Activated T-cell treated with anti-CD3 and anti-CD28 coated beads, Interleukin-2, amount 50 U/mL, for 72 hours (primary cell): ENCODE measurements at places on chromosomes 5 and 9. TPM values are rescaled to one million over a fixed set of nuclear protein-coding genes. Genes with fewer than 3 reads are reported as not detected.
A peak's percentile ranks its signal among the peaks of the same experiment; 100 is the strongest.

The IL9 gene
- 22.7 TPM for total RNA-seq

The PHF24 gene
- 1.00 TPM for total RNA-seq

The RNF180 gene
- total RNA-seq, result not detected

The GFI1B gene
- not detected for total RNA-seq

The DRD1 gene
- not detected for total RNA-seq

The IFNK gene
- not detected for total RNA-seq

The HAPLN1 gene
- total RNA-seq, result not detected

The HSPB3 gene
- total RNA-seq, result not detected

The ZNF354C gene
- 12.5 TPM for total RNA-seq

The IFNA13 gene
- not detected for total RNA-seq

DNA sequence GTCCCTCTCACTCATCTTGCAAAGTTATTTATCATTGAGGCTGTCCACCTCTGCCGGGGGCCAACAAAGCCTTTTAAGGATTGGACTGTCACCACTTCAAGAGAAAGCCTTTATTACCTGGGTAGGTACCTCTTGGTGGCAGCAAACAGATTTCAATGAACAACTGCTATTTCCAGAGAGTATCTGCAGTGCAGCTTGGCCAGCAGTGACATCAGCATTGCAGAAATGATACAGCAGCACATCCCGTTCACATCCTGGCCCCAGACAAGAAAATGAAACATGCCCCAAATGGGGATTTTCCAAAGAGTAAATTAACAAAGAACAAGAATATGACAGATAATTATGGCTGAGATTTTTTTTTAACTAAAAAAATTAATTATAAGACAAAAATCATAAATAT is 2.3 kb upstream of the SPATA6L start:
- H3K27ac ChIP-seq, result no peak overlapping the region
- no peaks in the 10 kb centered on the region for H3K27me3 ChIP-seq
- no peaks in the 10 kb centered on the region for H3K36me3 ChIP-seq
- no peak for DNase-seq
- no peak overlapping the region for H3K4me3 ChIP-seq
- H3K4me1 ChIP-seq, result peaks cover 68% of the 10 kb centered on the region

DNA sequence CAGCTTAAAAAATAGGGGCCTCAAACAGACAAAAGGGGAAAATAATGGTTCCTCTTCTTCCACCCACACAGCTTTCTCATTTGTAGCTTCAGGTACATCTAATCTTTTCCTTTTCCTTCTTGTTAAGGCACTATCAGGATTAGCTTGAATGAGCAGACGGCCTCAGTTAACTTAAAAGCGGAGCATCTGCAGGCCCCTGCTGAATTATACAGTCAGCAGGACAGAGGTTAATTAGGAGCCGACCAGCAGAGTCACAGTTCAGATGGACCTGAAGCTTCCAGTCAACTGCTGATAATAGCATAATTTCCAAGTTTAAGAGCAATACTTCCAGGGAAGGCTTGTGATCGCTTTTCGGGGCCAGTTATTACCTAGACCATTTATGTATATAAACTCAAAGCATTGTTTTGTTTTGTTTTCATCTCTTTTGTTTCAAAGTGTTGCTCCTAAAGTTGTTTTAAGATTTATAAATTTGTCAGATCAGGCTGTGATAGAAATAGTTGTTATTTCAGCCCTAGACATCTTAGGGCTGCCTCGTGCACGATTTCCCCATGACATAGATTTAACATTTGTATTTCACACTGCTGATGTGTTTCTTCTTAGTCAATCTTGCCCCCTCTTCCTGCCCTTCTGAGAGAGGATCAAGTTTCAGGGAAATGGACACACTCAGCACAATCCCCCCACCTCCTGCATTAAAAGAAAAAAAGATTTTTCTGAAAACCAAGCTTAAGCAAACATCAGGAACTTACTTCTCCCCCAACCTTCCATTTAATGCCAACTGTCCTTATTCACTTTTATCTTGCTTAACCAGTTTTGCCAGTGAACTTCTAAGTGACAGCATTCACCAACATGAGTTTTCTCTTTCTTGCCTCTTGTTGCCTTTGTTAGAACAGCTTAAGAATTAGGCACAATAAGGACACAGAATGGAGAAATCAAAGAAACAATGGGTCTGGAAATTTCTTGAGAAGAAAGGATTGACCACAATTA is 449.8 kb downstream of the ARHGEF28 start:
- H3K27ac ChIP-seq, result no peak overlapping the region
- H3K4me1 ChIP-seq, result no peaks in the 10 kb centered on the region
- no peaks in the 10 kb centered on the region for H3K36me3 ChIP-seq
- peaks cover 12% of the 10 kb centered on the region for H3K27me3 ChIP-seq

- H3K27ac ChIP-seq, result no peak overlapping the region
- no peaks in the 10 kb centered on the region for H3K36me3 ChIP-seq
- no peak for DNase-seq
- H3K4me3 ChIP-seq, result no peak overlapping the region
These were observed 14.7 kb upstream of the NDUFS4 start for GRCh38 chr5:53545744-53546143.

- H3K27me3 ChIP-seq, result peaks cover 9% of the 10 kb centered on the region
- H3K36me3 ChIP-seq, result peaks cover under 1% of the 10 kb centered on the region
- H3K27ac ChIP-seq, result no peak overlapping the region
- no peak for DNase-seq
- H3K4me1 ChIP-seq, result peaks cover 5% of the 10 kb centered on the region
These were observed 67.4 kb upstream of the HRH2 start for GRCh38 chr5:175590471-175590881.

GRCh38 chr9:97307500-97308163 is at the start of gene CCDC180:
Gene CCDC180, plus strand, starts transcription at chr9:97307659. Its CDS starts 405 bp downstream, at chr9:97308064.
- H3K27ac ChIP-seq, result no peak within 1 kb of the TSS
- no peak for DNase-seq
- H3K27me3 ChIP-seq, result peaks cover 7% of the 10 kb centered on the region
- no peaks in the 10 kb centered on the region for H3K36me3 ChIP-seq
- H3K4me1 ChIP-seq, result no peaks in the 10 kb centered on the region
- no peak within 1 kb of the TSS for H3K4me3 ChIP-seq

GRCh38 chr5:15550502-15551112 is 50.6 kb downstream of the FBXL7 start:
- no peaks in the 10 kb centered on the region for H3K27me3 ChIP-seq
- no peak overlapping the region for H3K4me3 ChIP-seq
- no peak overlapping the region for H3K27ac ChIP-seq
- no peaks in the 10 kb centered on the region for H3K36me3 ChIP-seq
- no peak for DNase-seq

- DNase-seq, result no peak
- no peaks in the 10 kb centered on the region for H3K4me1 ChIP-seq
- H3K36me3 ChIP-seq, result no peaks in the 10 kb centered on the region
- H3K4me3 ChIP-seq, result no peak overlapping the region
- no peaks in the 10 kb centered on the region for H3K27me3 ChIP-seq
These were observed 296.6 kb upstream of the PCSK5 start for GRCh38 chr9:75593920-75594319.

- H3K36me3 ChIP-seq, result no peaks in the 10 kb centered on the region
- H3K27me3 ChIP-seq, result peaks cover 20% of the 10 kb centered on the region
- H3K4me3 ChIP-seq, result no peak overlapping the region
- H3K4me1 ChIP-seq, result peaks cover 12% of the 10 kb centered on the region
- DNase-seq, result no peak
These were observed 58.8 kb upstream of the RAI14 start for GRCh38 chr5:34597034-34598027.

DNA sequence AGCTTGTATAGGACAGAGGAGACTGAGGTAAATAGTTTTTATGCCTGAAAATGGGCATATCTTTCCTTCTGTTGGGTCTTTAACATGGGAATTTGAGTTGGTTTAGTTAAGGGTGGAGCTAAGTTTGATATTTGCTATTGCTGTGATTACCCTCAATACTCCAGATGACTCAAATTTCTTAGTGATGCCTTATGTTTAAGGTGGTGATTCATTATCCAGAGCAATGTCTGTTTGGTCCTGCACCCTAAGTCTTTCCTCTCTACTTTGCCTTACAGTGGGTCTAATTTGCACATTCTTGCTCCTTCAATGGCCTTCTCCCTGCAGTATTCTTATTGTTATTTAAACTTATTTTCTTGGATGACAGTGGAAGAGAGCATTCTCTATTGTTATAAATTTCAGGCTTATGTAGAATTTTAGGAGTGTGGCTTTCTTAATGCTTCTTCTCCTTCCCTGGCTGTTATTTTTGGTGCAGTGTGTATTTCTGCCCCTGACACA is 312.9 kb upstream of the RPS23 start:
- H3K4me3 ChIP-seq, result no peak overlapping the region
- DNase-seq, result no peak
- H3K27ac ChIP-seq, result no peak overlapping the region
- no peaks in the 10 kb centered on the region for H3K27me3 ChIP-seq
- no peaks in the 10 kb centered on the region for H3K36me3 ChIP-seq
- no peaks in the 10 kb centered on the region for H3K4me1 ChIP-seq

- no peak overlapping the region for H3K27ac ChIP-seq
- no peaks in the 10 kb centered on the region for H3K36me3 ChIP-seq
- no peak overlapping the region for H3K4me3 ChIP-seq
- DNase-seq, result no peak
- no peaks in the 10 kb centered on the region for H3K27me3 ChIP-seq
These were observed 59.4 kb upstream of the NFIB start for GRCh38 chr9:14373336-14373666.

GRCh38 chr5:2266641-2267240 is 384.0 kb upstream of the IRX4 start:
- H3K27me3 ChIP-seq, result no peaks in the 10 kb centered on the region
- no peak overlapping the region for H3K4me3 ChIP-seq
- no peak for DNase-seq
- H3K36me3 ChIP-seq, result no peaks in the 10 kb centered on the region
- H3K4me1 ChIP-seq, result no peaks in the 10 kb centered on the region
- H3K27ac ChIP-seq, result no peak overlapping the region

DNA sequence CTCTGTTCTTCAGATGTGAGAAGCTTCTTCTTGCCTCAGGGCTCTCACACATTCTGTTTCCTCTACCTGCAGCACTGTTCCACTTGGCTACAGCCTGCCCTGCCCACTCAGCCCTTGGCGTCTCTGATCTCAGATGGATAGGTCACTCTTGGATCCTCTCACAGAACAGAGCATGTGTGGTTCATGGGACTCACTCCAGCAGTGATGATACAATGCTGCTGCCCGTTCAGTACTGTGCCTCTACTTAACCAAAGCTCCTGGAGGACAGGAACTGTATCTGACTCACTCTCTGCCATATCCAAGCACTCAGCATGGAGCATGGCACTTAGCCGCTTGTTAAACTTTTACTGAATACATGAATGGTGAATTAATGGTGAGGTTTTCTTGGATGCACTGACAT is 3.4 kb upstream of the SPINK4 start:
- no peaks in the 10 kb centered on the region for H3K27me3 ChIP-seq
- no peak overlapping the region for H3K4me3 ChIP-seq
- no peak for DNase-seq
- H3K4me1 ChIP-seq, result peaks cover 8% of the 10 kb centered on the region

- no peak overlapping the region for H3K4me3 ChIP-seq
- no peaks in the 10 kb centered on the region for H3K27me3 ChIP-seq
- H3K27ac ChIP-seq, result no peak overlapping the region
- H3K4me1 ChIP-seq, result no peaks in the 10 kb centered on the region
- no peaks in the 10 kb centered on the region for H3K36me3 ChIP-seq
- no peak for DNase-seq
These were observed 393.7 kb downstream of the CDK5RAP2 start for GRCh38 chr9:120186276-120186675.

GRCh38 chr5:170293273-170293672 is 4.3 kb downstream of the LCP2 start:
- no peaks in the 10 kb centered on the region for H3K27me3 ChIP-seq
- peaks cover 76% of the 10 kb centered on the region for H3K4me1 ChIP-seq
- H3K4me3 ChIP-seq, result peak overlapping the region; percentile 98
- peak overlapping the region; percentile 100 for H3K27ac ChIP-seq
- H3K36me3 ChIP-seq, result peaks cover 56% of the 10 kb centered on the region

GRCh38 chr5:77006124-77006523 is 24.1 kb upstream of the AGGF1 start:
- H3K36me3 ChIP-seq, result no peaks in the 10 kb centered on the region
- no peak overlapping the region for H3K27ac ChIP-seq
- no peaks in the 10 kb centered on the region for H3K4me1 ChIP-seq

- peaks cover 44% of the 10 kb centered on the region for H3K27me3 ChIP-seq
- no peak for DNase-seq
- H3K36me3 ChIP-seq, result no peaks in the 10 kb centered on the region
- H3K4me3 ChIP-seq, result no peak overlapping the region
These were observed 29.1 kb downstream of the NKX2-5 start for GRCh38 chr5:173205916-173206315.

GRCh38 chr5:78001197-78001596 is 225.1 kb upstream of the TBCA start:
- H3K27me3 ChIP-seq, result no peaks in the 10 kb centered on the region
- no peak for DNase-seq
- no peak overlapping the region for H3K4me3 ChIP-seq
- no peaks in the 10 kb centered on the region for H3K36me3 ChIP-seq
- H3K27ac ChIP-seq, result no peak overlapping the region
- H3K4me1 ChIP-seq, result no peaks in the 10 kb centered on the region

- H3K27ac ChIP-seq, result no peak overlapping the region
- H3K4me3 ChIP-seq, result no peak overlapping the region
- peaks cover 9% of the 10 kb centered on the region for H3K4me1 ChIP-seq
- no peaks in the 10 kb centered on the region for H3K27me3 ChIP-seq
- H3K36me3 ChIP-seq, result peaks cover 12% of the 10 kb centered on the region
These were observed 10.8 kb upstream of the TTC39B start for GRCh38 chr9:15317836-15318235.

GRCh38 chr9:129685220-129685932 is 19.9 kb downstream of the PRRX2 start:
- no peak for DNase-seq
- H3K27me3 ChIP-seq, result no peaks in the 10 kb centered on the region
- H3K4me3 ChIP-seq, result no peak overlapping the region
- no peaks in the 10 kb centered on the region for H3K4me1 ChIP-seq
- H3K27ac ChIP-seq, result no peak overlapping the region

- H3K27me3 ChIP-seq, result no peaks in the 10 kb centered on the region
- DNase-seq, result no peak
- H3K27ac ChIP-seq, result no peak overlapping the region
- H3K4me3 ChIP-seq, result no peak overlapping the region
- H3K4me1 ChIP-seq, result peaks cover 5% of the 10 kb centered on the region
These were observed 52.3 kb downstream of the NTNG2 start for GRCh38 chr9:132214027-132214622.

DNA sequence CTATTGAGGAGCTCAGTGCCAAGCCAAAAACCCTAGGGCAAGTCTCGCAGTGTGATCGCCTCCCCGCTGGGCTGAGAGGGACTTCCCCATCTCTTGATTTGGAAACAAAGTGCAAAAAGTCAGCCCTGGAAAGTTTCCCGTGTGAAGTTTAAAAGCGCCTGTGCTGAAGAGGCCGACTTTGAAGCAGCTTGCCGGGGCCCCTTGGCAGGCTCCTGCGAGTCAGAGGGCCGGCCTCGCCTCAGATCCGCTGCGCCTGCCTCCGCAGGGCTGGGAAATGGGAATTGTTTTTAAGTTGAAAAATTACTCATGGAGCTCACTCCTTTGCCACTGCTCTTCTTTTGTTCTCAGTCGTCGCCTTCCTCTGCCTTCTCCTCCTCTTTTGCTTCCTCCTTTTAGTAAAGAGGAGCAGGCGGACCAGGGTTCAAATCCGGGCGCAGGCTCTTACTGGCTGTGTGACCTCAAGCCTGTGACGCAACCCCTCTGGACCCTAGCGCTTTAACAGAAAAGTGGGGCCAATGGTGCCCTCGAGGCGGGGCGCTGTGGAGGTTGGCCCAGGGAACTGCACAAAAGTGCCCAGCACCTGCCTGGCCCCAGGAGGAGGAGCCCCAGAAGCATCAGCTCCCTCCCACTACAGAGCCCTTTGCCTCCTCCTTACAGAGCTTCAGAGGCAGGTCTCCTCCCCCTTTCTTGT is 14.7 kb upstream of the LHX2 start:
- H3K36me3 ChIP-seq, result peaks cover 1% of the 10 kb centered on the region
- peak overlapping the region; percentile 97 for H3K4me3 ChIP-seq
- DNase-seq, result peak; percentile 56
- no peak overlapping the region for H3K27ac ChIP-seq
- H3K27me3 ChIP-seq, result peaks cover 73% of the 10 kb centered on the region
